ENCODE measurements at places on chromosomes 11 and 22. TPM values are rescaled to one million over a fixed set of nuclear protein-coding genes. Genes with fewer than 3 reads are reported as not detected.

F2 gene
- total RNA-seq: not detected

SESN3 gene
- total RNA-seq: 58.9 TPM

SHISAL1 gene
- not detected for total RNA-seq

RAPSN gene
- 0.52 TPM for total RNA-seq

GRCh38 chr11:2653930-2654739 lies 45.7 kb downstream of the KCNQ1OT1 start:
- no peaks in the 10 kb centered on the region for H3K4me1 ChIP-seq
- no peak overlapping the region for H3K4me3 ChIP-seq
- no peaks in the 10 kb centered on the region for H3K27me3 ChIP-seq
- DNase-seq: no peak
- H3K27ac ChIP-seq: no peak overlapping the region
- no peaks in the 10 kb centered on the region for H3K36me3 ChIP-seq

GRCh38 chr22:31625257-31625640 lies 36.8 kb downstream of the PISD start:
- no peak overlapping the region for H3K4me3 ChIP-seq

DNA sequence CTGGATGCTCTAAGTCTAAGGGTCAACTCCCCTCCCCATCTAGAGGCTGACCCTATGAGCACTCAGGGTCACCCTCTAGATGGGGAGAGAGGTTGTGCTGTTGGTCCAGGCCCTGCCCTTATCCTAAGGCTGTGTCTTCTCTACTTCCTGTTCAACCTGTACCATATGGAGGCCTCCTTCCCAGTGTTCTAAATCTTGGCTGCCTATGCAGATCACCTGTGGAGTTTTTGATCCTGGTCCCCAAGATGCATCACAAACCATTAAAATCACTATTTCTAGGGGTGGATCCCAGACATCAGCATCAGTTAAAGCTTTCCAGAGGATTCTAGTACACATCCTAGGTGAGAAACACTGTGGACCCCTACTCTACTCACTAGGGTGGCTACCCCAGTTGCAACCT lies 26.2 kb downstream of the LARGE1 start:
- no peaks in the 10 kb centered on the region for H3K36me3 ChIP-seq
- no peak overlapping the region for H3K27ac ChIP-seq
- H3K4me3 ChIP-seq: no peak overlapping the region
- H3K27me3 ChIP-seq: no peaks in the 10 kb centered on the region
- peaks cover 17% of the 10 kb centered on the region for H3K4me1 ChIP-seq
- DNase-seq: no peak

DNA sequence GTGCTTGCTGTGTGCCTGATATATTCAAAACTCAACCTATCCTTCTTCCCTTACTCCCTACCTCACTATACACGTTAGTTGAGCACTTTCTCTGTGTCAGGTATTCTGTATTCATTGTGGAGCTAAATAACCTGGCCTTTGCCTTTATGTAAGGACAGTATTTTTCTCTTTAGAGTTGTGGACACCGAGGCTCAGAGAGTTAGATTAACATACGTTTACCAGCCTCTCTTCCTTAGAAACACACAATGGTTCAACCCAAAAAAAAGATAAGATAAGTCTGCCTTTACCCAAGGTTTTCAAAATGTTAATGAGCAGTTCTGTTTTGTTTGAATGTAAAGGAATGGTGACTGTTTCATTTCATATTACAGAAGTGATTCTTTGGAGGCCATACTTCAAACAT lies 45.0 kb downstream of the CBL start:
- no peak overlapping the region for H3K4me3 ChIP-seq
- peaks cover 21% of the 10 kb centered on the region for H3K4me1 ChIP-seq
- no peaks in the 10 kb centered on the region for H3K36me3 ChIP-seq
- DNase-seq: no peak

Data from Karpas-422 (cell line).